Activated CD4-positive, alpha-beta T cell treated with anti-CD3 and anti-CD28 coated beads, Interleukin-2, amount 50 U/mL, for 4 hours (primary cell): ENCODE measurements at places on chromosomes 1 and 21.

GRCh38 chr1:174194461-174194860 is 35.1 kb downstream of the RABGAP1L start:
- no peak for DNase-seq

- no peak for DNase-seq
Observed at GRCh38 chr1:48677306-48678287, 99.1 kb downstream of the BEND5 start.

GRCh38 chr21:15742052-15742670 is 12.4 kb downstream of the USP25 start:
- no peak for DNase-seq

DNA sequence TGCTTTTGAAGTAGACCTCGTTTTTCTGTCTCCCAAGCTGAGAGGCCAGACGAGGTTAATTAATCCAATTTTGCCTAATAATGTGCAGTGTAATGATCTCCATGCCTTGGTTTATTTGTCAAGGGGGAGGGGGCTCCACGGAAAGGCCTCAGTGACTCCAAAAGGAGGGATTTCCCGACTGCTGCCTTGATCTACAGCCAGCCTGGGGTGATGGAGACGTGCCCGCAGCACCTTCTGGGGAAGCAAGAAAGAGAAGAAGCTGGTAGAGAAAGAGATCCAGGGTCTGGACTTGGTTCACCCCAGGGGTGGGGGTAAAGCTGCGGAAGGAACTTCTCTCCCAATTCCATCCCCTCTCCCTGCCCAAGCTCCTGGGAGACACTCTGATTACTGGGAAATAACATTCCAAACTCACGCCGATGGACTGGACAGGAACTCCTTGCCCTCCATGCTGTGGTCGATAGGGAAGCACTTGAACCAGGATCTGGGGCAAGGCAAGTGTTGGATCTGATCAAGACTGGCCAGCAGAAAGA is 44.1 kb upstream of the SIM2 start:
- DNase-seq: no peak
